ENCODE measurements at places on chromosomes 12 and 14. TPM values are rescaled to one million over a fixed set of nuclear protein-coding genes. Genes with fewer than 3 reads are reported as not detected.

The KCTD10 gene
- 39.2 TPM for total RNA-seq

The VRTN gene
- total RNA-seq, result not detected

The MLEC gene
- total RNA-seq, result 80.1 TPM

The RAD9B gene
- 0.32 TPM for total RNA-seq

The KLRF1 gene
- not detected for total RNA-seq

The PPP1R36 gene
- total RNA-seq, result under 0.01 TPM

The SLC25A21 gene
- total RNA-seq, result 1.0 TPM

The PSME2 gene
- total RNA-seq, result 28.7 TPM

The AKAP5 gene
- total RNA-seq, result 0.08 TPM

The UNC79 gene
- not detected for total RNA-seq

The ESRRB gene
- not detected for total RNA-seq

The KRT80 gene
- total RNA-seq, result 0.64 TPM

The MAP3K9 gene
- total RNA-seq, result 1.7 TPM

The SIRT4 gene
- 5.6 TPM for total RNA-seq

The FITM1 gene
- total RNA-seq, result not detected

The GPX2 gene
- not detected for total RNA-seq

The DHRS7 gene
- 60.6 TPM for total RNA-seq

The SMOC1 gene
- 2.2 TPM for total RNA-seq

The KRT2 gene
- total RNA-seq, result not detected

The MMP19 gene
- 38.4 TPM for total RNA-seq

The ASB2 gene
- total RNA-seq, result not detected

The TRIP11 gene
- total RNA-seq, result 18.1 TPM

The CLEC1A gene
- 0.13 TPM for total RNA-seq

The AKAP6 gene
- total RNA-seq, result 0.39 TPM

The EML5 gene
- not detected for total RNA-seq

The TMEM132D gene
- total RNA-seq, result under 0.01 TPM

Measured in epithelial cell of alveolus of lung (primary cell).